Prostate gland (tissue), 2 donors: ENCODE measurements at places on chromosomes 12 and 14.

DNA sequence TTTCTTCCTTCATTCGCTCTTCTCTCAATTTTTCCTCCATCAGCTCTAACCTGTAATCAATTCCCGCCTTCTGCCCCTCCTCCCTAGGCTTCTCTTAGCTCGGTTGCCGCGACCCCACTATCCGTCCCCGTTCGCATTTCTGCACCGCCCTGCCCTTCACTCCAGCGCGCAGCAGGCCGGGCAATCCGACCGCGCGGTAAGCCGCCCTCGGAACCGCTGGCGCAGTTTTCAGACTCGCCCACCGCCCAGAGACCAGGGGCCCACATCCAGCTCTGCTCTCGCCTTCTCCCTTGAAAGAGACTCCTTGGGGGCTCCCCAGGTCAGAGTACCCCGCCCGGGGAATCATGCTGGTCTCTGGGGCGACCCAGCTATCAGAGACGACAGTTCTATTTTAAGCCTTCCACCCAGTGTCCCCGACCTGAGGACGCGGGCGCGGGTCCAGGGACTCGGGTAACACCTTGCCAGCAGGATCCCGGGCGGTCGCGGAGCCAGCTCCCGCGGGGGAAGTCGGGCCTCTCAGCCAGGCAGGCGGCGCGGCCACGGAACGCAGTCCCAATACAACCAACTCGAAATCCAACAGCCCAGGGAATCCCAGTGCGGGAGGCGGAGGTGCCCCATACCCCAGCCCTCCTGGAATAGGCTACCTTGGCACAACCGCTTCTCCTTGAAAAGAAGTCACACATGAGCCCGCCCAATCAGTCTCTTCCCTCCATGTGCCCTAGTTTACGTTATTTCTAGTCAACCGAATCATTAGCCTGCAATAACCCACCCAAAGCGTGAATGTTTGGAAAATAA, 5.7 kb upstream of the SLC38A4 start:
- peak; percentile 9 for DNase-seq

- DNase-seq, result no peak
These were observed 23.1 kb upstream of the NID2 start for GRCh38 chr14:52091928-52092327.

DNA sequence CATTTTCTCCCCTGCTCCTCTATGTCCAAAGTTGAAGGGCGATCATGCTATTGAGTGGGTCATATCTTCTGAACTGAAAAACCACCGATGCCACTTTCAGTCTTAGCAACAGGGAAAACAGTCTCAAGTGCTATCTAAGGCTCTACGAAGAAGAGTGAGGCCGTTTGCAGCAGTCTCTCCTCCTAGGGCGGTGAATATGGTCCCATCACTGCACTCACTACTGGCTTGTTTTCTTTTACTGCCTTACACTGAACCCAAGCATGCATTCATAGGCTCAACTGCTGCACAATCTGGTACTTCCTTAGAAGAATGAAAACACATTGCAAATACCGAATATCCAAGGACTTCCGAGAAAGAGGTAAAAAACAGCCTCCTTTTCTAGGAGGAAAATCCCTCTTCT, 92.1 kb downstream of the DNAH10 start:
- no peak for DNase-seq

GRCh38 chr12:57837864-57838562, 8.5 kb downstream of the CTDSP2 start:
- DNase-seq, result no peak

- no peak for DNase-seq
These were observed 927 bp upstream of the LRP6 start for GRCh38 chr12:12267742-12268200.

- DNase-seq, result no peak
These were observed 19.7 kb downstream of the GALNT9 start for GRCh38 chr12:132309596-132310086.

DNA sequence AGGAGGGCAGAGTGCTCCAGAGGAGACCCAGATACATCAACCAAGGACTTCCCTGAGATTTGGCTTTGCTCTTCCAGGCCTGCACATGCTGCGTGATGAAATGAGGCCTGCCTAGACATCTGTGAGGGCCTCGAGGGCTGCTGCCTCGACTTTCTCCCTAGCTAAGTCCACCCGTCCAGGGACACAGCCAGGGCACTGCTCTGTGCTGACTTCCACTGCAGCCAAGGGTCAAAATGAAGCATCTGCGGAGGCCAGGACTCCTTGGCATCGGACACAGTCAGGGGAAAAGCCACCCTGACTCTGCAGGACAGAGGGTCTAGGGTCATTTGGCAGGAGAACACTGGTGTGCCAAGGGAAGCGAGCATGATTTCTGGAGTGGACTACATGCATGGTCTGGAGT, 10.7 kb downstream of the SLC25A47 start:
- no peak for DNase-seq

- no peak for DNase-seq
These were observed 15.1 kb upstream of the TEX22 start for GRCh38 chr14:105383083-105383730.

GRCh38 chr14:100670017-100670752, 56.5 kb upstream of the DLK1 start:
- DNase-seq, result no peak

- DNase-seq, result peak; percentile 83
These were observed 48.3 kb downstream of the TTLL5 start for GRCh38 chr14:75709207-75709812.

DNA sequence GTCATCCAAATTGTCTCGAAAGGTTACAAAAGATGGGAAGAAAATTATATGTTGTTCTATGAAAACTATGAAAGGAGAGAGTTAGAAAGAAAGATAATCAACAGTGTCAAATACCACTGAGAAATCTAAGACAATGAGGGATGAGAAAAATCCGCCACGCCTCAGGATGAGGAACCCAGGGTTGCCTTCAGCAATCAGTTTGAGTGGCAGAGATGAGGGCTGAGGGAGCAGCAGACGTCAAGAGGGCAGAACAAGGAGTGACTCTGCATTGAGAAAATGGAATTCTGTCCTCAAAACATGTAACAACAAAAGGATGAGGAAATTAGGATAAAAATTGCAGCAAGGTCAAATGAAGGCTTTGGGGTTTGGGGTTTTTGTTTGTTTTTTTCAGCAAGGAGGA, 18.3 kb upstream of the OXA1L start:
- DNase-seq, result no peak

GRCh38 chr12:67382241-67382871, 113.2 kb downstream of the CAND1 start:
- no peak for DNase-seq

DNA sequence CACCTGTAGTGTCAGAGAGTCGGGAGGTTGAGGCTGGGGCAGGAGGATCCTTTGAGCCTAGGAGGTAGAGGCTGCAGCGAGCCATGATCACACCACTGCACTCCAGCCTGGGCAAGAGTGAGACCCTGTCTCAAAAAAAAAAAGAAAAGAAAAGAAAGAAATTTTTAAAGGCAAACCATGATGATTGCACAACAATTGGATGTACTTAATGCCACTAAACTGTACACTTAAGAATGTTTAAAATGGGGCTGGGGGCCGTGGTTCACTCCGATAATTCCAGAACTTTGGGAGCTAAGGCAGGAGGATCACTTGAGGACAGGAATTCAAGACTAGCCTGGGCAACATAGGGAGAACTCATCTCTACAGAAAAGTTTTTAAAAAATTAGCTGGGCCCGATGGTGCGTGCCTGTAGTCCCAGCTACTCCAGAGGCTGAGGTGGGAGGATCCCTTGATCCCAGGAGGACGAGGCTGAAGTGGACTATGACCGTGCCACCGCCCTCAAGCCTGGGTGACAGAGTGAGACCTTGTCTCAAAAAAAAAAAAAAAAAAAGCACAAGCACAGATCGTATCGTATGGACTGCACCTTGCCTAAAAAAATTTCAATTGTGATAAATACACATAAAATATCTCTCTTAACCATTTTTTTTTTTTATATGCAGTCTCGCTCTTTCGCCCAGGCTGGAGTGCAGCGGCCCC, 32.7 kb downstream of the JAG2 start:
- DNase-seq, result no peak

DNA sequence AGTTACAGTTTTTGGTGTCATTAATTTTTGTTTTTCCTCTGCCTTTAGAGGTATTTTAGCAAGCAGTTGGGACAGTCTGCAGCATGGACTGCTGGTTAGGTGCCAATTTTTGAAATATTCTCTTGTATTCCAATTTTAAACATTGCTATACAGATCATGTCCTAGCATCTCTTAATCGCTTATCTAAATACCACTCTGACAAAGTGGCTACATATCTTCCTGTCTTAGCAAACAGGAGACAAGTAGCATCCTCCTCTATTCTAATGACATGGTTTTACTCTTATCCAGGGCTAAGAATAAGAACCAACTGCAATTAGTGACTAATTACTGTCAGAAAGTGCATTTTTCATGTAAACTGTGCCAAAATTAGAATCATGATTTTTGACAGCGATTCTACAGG, 117.8 kb upstream of the ATP2B1 start:
- DNase-seq, result no peak

GRCh38 chr12:65093606-65094005, 27.5 kb downstream of the WIF1 start:
- no peak for DNase-seq

DNA sequence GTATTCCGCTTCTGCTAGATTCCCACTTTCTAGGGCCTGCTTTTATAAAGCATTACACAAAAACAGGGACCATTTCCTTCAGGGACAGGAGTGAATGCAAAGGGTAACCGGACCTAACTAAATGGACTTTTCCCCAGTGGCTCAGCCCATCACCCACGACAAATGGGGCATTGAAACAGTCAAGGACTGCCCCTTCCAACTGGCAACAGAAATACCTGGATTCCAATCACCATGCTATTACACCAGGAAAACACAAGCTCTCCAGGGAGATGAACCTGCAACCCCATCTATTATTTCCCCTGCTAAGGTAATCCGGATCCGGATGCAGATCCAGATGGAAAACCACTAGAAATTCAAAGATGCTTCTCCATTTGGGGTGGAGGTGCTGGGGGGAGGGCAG, 1.0 kb downstream of the MPHOSPH9 start:
- no peak for DNase-seq
